Cardiac muscle cell (in vitro differentiated cells and primary cell): ENCODE measurements at places on chromosomes 12 and 14.

DNA sequence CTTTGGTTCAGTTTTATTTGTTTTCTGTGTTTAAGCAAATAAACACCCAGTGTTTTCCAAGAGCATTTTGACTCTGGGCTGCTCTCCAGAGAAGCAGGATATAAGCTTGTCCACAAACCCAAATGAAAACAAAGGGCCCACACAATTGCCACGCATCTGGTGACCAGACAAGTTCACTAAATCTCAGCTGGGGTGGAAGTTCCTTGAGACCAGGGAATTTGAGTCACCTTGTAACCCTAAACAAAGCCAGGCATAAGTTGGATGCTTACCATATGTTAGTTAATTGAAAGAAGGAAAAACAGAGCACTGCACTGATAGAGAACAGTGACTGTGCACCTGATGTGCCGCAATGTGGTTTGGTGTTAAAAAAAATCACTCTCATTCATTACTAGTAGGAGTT is 1.6 kb upstream of the TXNRD1 start:
- peak; percentile 71 for DNase-seq

DNA sequence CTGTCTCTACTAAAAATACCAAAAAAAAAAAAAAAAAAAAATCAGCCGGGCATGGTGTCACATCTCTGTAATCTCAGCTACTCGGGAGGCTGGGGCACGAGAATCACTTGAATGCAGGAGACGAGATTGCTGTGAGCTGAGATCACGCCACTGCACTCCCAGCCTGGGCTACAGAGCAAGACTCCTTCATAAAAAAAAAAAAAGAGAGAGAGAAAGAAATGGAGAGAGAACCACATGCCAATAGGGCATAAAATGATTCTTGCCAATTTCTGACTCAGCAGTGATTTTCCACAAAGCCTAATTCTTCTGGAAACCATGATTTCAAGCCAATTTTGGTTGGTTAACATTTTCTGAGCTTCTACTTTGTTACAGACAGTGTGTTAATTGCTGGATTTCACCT is 250.4 kb upstream of the SEL1L start:
- DNase-seq = no peak

DNA sequence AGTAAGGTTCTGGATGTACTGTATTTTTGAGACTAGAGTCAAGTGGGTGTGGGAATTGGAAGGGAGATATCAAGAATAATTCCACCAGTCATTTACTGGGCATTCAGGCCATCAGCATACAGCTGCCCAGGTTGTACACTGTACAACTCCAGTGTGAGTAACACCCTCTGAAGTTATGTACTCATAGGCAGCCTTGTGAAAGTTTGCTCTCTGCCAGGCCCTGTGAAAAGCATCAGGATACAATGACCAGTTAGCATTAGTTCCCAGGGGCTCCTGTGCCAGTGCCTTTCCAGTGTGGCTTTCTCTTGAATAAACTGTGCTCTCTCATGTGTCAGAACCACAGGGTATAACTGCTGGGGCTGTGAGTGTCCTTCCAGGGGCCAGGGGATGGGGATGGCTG is 89.7 kb downstream of the LGMN start:
- no peak for DNase-seq

DNA sequence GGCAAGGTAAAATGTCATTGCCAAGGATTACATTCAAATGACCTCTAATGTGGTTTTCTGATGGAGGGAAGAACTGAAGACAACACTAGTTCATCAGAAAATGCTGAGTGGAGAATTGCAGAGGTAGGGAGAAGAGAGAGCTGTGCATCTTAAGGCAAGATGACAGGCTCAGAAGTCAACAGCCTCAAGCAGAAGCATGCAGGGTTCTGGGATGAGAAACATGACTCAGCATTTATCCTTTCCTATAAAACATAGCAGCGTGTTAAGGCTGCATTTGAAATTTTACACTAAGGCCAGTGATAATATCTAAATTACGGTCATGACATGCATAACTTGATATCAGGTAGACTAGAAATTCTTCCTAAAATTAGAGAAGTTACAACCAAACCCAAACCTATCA is 53.7 kb upstream of the DYRK2 start:
- peak; percentile 9 for DNase-seq

DNA sequence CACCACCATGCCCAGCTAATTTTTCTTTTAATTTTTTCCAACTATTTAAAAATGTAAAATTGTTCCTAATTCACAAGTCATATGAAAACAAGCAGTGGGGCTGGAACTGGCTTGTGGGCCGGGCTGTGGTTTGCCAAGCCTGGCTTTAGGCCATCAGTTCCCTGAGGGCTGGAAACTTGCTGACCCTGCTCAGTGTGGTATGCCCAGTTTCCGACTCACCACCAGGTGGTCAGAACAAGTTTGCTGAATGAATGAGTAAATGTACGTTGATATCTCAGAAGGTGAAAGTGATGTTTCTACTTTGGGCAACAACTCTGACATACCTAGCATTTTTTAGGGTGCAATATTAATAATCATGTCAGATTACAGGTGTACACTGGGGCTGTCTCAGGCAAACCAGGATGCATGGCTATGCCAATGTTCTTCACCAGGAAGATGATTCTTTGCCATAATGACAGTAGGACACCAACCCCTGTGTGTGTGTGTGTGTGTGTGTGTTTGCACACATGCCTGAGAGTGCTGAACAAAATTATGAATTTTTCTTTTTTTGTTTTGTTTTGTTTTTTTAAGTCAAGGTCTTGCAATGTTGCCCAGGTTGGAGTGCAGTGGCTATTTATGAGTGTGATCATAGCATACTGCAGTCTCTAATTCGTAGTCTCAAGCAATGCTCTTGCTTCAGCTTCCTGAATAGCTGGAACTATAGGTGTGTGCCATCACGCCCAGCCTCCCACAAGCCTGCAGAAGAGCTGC is 106.1 kb downstream of the PTPN11 start:
- no peak for DNase-seq

DNA sequence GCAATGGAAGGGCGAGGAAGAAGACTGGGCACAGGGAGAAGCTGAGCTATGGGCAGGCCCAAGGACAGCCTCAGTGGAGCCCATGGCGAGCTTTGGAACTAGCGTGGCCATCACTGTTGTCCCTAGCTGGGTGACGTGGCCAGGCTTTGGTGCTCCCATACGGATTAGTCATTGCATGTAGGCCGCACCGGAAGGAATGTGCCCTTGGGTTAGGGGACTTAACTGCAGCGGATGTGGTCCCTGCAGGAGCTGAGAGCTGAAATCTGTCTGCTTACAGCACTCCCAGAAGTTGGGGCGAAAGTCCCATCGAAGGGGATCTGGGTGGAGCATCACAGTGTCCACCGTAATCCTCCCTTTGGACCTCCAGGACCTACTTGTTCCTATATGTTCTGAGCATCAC is 133.7 kb downstream of the PAPOLA start:
- no peak for DNase-seq

DNA sequence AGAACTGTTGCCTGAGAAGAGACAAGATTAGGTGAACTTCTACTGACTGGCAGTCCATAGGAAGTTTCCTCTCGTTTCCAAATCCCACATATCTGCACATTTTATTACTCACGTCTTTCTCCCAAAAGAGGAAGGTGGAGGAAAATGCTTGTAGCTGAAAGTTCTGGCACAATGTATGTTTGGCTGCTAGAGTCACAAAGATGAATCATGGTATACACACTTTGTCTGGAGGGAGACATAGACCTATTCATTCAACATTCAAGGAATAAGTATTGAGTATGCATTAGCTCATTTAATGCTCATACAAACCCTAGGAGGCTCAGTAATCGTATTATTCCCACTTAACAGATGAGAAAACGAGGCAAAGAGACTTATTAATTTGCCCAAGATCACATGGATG is 291.8 kb downstream of the FOXN3 start:
- no peak for DNase-seq

- DNase-seq = no peak
Observed at GRCh38 chr12:97763113-97763512, 300.5 kb downstream of the RMST start.

GRCh38 chr12:79267580-79267979 is 403.0 kb downstream of the SYT1 start:
- DNase-seq = no peak

DNA sequence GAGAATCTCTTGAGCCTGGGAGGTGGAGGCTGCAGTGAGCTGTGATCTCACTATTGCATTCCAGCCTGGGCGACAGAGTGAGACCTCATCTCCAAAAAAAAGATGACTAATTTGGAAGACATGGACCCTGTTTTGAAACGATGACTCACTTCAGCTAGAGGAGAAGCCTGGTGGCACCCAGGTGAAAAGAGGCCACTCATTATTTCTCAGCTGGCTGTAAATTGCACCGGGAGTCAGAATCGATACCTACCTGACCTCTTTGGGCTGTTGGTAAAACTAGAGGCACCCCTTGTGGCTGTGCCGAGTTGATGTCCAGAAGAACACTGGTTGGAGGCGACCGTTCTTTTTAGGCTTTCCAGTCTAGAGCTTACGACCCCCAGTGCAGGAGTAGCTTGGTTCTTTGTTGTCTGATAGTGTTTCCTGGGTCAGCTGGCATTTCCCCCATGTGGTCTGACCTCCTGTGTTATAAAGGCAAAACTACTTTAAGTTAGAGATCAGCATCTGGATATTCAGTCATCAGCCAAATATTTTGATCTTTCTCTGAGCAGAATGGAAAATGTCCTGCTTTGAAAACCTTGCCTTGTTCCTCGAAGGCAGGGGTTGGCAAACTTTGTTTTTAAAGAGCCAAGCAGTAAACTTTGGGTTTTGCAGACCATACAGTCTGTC is 93.2 kb downstream of the CHST11 start:
- no peak for DNase-seq

DNA sequence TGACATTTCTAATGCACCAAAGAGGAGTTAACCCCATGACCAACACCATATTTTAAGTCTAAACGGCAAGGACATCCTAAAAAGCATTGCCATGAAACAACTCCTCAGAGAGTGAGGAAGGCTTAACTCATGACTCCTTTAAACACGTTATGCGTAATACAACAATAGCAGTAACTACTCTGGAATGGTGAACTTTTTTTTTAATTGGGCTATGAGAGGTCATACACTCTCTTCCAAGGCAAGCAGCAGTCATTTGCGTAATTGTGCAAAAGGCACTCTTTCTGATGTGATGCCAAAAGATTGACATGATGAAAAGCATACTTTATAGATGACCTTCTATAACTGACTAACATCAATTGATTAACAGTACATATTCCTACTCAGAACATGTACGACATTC is 39.4 kb downstream of the RHOJ start:
- DNase-seq = no peak

DNA sequence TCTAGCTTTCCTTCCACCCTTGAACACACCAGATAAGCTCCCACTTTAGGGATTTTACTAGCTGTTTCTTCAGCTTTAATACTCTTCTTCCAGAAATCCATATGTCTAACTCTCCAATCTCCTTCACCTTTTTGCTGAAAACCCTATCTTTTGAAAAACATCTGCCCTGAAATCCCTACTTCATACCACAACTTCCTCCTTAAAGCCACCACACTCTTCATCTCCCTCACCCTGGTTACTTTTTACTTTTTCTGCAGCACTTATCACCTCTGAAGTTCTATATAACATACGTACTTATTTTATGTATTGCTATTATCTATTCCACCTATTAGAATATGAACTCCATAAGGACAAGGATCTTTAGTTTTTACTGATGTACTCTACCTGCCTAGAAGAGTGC is 28.6 kb upstream of the PTPRQ start:
- no peak for DNase-seq

GRCh38 chr14:72605096-72605920 is 288.6 kb downstream of the DPF3 start:
- DNase-seq = no peak

- DNase-seq = no peak
Observed at GRCh38 chr12:52860102-52860823, 11.5 kb upstream of the KRT78 start.

GRCh38 chr14:20905676-20906075 is 14.5 kb downstream of the RNASE3 start:
- DNase-seq = no peak

DNA sequence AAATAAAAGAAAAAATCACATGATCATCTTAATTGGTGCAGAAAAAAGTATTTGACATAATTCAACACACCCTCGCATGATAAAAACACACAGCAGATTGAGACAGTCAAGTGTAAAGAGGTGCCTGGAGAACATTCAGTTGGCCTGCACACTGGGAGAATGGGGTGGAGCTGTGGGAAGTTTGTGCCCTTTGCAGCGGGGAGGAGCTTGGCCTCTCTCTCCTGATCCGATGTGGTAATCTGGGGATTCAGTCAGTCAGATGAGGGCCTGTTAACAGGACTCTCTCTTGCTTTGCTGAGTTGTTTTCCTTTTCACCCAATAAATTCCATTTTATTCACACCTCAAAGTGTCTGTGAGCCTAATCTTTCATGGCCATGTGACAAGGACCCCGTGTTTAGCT is 5.9 kb downstream of the SERPINA6 start:
- DNase-seq = peak; percentile 53

DNA sequence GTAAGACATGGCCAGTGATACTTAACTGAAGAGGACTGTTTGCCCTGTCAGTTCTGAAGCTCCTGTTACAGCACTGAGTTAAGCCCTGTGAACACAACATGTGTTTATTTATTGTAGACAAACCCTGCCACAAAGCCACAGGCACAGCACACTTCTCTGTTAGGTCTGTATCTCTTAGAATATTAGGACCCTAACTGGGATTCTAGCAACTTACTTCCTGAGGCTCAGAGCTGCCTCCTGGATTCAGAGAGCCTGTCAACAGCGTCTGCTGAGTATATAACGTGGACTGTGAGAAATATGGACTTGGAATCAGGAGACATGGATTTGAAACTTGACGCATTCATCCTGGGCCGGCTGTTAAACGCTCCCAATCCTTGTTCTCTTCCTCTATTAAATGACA is 135.0 kb upstream of the HIF1A start:
- peak; percentile 55 for DNase-seq

- DNase-seq = no peak
Observed at GRCh38 chr14:69317780-69318179, 57.8 kb downstream of the GALNT16 start.

DNA sequence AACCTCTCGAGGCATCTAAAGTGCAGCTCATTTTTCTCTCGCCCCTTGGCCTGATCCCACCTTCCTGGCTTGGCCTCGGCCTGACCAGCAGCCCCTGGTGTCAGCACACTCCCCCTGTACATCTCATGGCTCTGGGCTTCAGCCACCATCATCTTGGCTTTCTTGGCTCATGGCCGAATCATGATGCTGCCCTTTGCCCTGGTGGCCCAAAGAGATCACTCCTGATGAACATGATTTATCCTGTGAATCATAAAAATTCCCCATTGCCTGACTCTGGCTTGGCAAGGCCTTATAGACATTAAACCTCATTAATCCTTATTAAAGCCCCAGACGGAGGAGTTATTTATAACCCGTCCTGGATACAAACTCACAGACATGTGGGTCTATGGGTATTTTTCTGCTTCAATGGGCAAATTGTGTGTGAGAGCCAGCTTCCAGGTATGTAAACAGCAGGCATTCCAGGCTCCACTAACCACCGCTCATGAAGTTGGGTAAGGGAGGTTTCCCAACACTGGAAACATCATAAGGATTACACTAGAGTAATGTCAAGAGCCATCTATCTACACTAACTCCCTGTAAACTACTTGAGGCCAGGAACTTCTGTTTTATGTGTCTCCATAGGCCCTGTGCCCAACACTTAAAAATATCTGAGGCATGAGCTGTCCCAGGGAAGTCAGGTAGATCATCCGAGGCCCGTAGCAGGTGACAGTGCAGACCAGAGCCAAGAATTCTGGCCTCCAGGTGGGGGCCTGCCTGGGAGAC is 171.2 kb downstream of the TTC8 start:
- peak; percentile 65 for DNase-seq
